ENCODE measurements at places on chromosomes 5 and 9.
A peak's percentile ranks its signal among the peaks of the same experiment; 100 is the strongest.

DNA sequence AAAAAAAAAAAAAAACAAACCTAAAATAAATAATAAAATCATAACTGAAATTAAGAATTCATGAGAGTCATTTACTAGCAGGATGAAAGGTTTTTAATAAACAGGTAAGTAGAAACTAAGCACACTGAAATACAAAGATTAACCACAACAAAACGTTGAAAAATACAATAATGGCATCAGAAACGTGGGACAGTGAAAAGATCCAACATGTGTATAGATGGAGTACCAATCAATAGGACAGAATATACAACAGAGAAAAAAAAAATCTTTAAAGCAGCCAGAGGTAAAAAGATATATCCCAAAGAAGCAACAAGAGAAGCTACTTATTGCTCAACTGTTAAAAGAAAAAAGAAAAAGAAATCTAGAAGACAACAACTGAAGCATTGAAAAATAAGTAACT is 75.2 kb downstream of the RICTOR start:
- no peak for DNase-seq

GRCh38 chr9:129241725-129242124 is 63.7 kb upstream of the IER5L start:
- no peak for DNase-seq

- no peak for DNase-seq
Measured at GRCh38 chr5:24059006-24059405, 551.6 kb downstream of the PRDM9 start.

DNA sequence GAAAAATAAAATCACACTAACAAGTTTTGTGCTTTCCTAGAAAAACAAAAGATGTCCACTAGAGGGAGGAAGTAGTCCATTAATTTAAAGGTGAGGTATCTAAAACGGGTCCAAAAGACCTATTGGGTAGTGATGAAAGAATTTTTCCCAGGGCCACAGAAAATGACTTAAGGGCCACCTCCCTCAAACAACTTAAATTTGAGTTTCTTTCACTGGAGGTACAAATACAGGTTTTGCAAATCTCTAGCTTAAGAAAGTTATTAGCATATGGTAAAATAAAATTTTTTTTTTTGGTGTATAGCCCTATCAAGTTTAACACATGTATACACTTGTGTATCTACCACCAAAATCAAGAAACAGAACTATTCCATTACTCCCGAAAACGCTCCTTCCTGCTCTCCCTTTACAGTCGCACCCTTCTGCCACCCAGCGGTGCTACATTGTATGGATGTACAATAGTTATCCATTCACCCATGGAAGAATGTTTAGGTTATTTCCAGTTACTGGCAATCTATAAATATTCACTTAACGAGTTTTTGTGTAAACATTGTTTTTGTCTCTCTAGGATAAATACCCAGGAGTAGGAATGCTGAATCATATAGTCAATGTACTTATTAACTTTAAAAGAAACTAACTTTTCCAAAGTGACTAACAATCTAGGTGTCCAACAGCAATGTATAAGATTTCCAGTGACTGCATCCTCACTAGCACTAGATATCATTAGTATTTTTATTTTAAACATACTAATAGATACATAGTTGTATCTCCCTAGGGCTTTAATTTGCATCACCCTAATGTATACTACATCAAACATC is 21.9 kb downstream of the DEPDC1B start:
- peak; percentile 24 for DNase-seq

DNA sequence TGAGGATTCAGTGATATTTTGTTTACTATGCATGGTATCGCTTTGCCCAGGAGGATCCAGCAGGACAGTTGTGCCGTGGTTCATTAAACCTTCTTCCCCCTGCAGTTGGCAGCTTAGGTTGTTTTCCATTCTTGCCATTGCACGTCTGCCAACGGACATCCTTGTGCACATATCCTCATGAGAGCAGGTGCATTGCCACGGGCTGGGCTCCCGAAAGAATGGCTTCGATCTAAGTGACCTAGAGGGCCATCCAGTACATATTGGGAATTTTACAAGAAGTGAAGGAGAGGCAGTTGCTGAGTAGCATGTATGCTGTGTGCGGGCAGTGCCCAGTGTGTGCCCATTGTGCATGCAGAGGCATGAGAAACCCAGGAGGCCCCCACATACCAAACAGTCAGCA is 22.1 kb downstream of the HRH2 start:
- no peak for DNase-seq

GRCh38 chr5:139971202-139971725 is 71.8 kb downstream of the NRG2 start:
- DNase-seq = no peak

- DNase-seq = no peak
Measured at GRCh38 chr5:2217219-2217618, 334.5 kb upstream of the IRX4 start.

GRCh38 chr9:113266174-113266573 is 9.2 kb downstream of the CDC26 start:
- peak; percentile 47 for DNase-seq

GRCh38 chr9:19511694-19512093 is 102.9 kb downstream of the ACER2 start:
- peak; percentile 17 for DNase-seq

DNA sequence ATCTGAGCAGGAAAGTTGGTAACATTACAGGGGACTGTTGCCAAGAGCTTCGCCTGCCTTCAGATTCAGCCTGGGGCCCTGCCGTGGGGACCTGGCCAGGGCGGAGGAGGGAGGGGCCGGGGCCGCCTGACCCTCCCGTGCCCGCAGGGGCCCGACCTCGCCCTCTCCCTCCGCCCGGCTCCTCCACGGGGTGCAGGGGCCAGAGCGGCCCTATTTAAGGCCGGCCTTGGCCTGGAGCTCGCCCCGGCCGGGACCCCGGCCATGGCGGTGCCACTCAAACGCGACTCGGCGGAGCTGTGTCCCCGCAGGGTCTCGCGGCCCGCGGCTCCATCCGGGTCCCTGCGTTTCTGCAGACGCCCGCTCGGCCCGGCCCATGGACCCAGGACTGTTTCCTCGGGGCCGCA is 757 bp downstream of the TMEM250 start:
- no peak for DNase-seq

All from NCI-H82 (cell line).